ENCODE measurements at places on chromosomes 12 and 14.
A peak's percentile ranks its signal among the peaks of the same experiment; 100 is the strongest.

GRCh38 chr12:72219937-72220336 lies 52.2 kb upstream of the TRHDE start:
- DNase-seq: peak; percentile 16

- peak; percentile 92 for DNase-seq
Observed at GRCh38 chr12:43151441-43151981, 400.5 kb downstream of the ADAMTS20 start.

GRCh38 chr14:97359341-97359740 lies 562.2 kb downstream of the VRK1 start:
- no peak for DNase-seq

DNA sequence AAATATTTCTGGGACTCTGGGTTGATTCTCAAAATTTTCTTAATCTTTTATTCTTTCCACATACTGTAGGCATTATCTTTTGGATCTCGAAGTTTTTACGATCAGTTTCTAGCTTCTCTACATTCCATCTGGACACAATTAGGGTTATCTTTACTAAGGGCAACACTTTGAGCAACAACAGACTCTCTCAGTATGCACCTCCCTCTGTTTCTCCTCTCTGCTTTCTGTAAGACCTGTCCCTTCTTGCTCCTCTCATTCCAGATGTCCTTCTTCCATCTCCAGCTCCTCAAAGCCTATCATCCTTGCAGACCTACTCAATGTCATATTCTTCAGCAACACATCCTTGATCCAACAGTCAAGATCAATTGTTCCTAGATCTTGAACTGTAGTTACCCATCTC lies 457.0 kb downstream of the SLC6A15 start:
- DNase-seq: no peak

DNA sequence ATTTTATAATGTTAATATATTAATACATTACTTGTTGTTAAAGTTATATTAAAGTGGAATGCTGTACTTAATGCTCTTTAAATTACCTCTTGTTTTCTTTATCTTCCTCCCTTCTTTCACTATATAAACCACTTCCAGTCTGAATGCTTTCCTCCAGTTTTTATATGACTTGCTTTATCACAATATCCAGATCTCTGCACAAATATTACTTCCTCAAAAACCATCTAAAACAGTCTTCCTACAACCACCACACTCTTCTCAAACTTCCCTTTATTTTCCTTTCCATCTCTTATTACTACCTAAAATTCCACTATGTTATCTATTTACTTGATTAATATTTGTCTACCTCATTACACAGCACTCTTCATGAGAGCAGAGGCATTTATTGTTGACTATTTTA lies 956.6 kb downstream of the LRFN5 start:
- no peak for DNase-seq

- DNase-seq: no peak
Observed at GRCh38 chr12:109521831-109522230, 44.4 kb downstream of the UBE3B start.

GRCh38 chr12:32074432-32074831 lies 32.2 kb upstream of the BICD1 start:
- DNase-seq: no peak

GRCh38 chr14:56731187-56731586 lies 79.1 kb downstream of the OTX2 start:
- DNase-seq: no peak

GRCh38 chr12:78398750-78399149 lies 465.8 kb upstream of the SYT1 start:
- DNase-seq: no peak

- DNase-seq: no peak
Observed at GRCh38 chr12:106140223-106140986, 1.7 kb upstream of the NUAK1 start.

GRCh38 chr14:102717276-102717675 lies 60.0 kb upstream of the TRAF3 start:
- DNase-seq: peak; percentile 16

- peak; percentile 99 for DNase-seq
Observed at GRCh38 chr12:89733579-89734201, 25.1 kb upstream of the ATP2B1 start.

GRCh38 chr12:65725376-65725775 lies 98.9 kb upstream of the HMGA2 start:
- peak; percentile 64 for DNase-seq

DNA sequence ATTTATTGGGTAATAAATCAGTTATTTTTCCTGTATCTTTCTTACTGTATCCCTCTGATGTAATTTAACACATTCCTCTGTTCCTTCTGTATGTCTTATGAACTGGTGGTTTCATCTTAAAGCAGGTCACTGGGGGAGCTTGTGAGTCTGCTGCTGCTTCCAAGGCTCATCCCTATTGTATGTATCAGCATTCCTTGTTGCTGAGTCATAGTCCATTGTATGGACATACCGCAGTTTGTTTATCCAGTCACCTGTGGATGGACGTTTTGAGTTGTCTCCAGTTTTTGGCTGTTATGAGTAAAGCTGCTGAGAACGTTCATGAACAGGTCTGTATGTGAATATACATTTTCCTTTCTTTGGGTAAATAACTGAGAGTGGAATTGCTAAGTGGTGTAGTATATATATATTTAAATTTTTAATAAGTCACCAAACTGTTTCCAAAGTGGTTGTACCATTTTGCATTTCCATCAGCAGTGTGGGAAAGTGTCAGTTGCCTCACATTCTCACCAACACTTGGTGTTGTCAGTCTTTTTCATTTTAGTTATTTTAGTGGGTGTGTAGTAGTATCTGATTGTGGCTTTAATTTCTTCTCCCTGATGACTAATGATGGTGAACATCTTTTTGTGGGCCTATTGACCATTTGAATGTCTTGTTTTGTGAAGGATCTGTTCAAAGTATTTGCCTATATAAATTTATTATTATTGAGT lies 82.7 kb downstream of the BEGAIN start:
- DNase-seq: peak; percentile 13

DNA sequence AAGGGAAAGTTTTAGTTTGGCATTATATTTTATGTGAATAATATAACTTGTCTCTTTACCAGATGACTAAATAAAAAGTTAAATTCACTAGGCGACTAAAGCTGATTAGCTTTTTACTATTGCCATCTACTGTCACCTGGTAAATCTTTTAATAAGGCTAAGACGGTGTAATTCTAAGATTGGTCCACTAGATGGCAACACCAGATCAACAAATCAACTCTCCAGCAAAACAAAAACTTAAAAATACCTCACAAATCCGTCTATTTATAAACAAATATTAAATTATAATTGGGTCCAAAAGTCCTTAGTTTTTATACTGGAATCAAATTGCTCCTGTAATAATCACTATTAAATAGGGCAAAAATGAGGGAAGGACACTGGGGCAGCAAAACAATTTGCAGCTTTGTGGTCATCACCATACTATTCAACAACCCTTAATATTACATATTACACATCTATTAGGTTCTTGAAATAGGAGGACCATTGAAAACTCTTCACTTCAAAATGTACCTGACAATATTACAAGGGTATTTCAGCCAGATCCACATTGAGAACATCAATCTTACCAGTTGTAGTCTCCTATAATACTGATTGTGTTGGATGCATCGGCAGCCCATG lies 47.9 kb downstream of the GALC start:
- DNase-seq: peak; percentile 45

- DNase-seq: peak; percentile 38
Observed at GRCh38 chr12:44287545-44287944, 451.7 kb downstream of the TMEM117 start.

DNA sequence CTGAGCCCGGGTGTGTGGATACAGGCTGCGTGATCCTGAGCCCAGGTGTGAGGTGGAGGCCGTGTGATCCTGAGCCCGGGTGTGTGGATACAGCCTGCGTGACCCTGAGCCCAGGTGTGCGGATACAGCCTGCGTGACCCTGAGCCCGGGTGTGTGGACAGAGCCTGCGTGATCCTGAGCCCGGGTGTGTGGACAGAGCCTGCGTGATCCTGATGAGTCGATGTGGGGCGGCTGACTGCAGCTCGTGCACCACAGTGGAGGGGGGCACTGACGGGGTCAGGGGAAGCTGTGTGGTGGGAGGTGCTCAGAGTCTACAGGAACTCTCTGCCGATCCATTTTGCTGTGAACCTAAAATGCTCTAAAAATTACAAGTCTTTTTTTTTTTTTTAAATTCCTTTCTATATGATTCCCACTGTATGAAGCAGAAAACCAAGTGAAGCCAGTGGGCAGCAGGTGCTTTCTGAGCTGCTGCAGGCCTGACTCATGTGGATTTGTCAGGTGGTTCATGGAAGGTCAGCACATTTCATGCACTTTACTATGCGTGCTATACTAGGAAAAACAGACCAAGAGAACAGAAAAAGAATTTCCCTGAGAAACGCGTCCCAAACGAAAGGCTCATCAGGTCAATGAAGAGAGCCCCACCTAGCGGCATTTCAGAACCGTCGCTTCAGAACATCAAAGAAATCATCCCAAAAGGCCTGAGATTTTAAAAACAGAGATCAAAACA lies 19.3 kb downstream of the BRF1 start:
- DNase-seq: peak; percentile 67

DNA sequence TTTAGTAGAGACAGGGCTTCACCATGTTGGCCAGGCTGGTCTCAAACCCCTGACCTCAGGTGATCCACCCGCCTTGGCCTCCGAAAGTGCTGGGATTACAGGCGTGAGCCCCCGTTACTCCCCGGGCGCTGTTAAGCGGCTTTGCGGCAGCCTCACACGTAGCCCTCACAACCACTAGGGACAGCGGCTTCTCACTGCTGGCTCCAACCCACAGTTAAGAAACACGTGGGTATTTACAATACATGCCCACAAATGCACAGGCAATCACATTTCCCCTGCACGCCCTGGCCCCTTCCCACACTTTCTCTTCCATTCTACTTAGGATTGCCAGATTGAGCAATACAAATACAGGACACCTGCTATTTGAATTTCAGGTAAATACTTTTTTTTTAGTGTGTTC lies 37.0 kb upstream of the EIF5 start:
- no peak for DNase-seq

DNA sequence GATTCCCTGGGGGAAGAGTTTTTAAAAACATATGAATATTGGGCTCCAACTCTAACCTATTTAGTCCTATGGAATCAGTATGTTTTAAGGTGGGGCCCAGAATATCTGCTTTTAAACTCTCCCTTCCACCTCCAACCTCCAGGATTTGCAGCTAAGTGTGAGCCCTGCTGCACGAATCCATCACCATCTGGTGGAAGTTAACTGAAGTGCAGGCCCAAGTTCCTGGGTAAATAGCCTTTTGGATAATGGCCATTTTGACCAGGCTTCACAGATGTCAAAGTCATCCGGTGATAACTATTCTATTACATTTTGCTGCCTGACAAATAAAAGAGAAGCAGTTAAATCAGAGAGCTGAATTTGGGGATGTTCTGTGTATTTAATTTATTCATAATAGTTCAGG lies 58.1 kb upstream of the RMST start:
- DNase-seq: peak; percentile 3

GRCh38 chr12:91434081-91434480 lies 251.5 kb upstream of the DCN start:
- no peak for DNase-seq

Measured in fibroblast of upper back skin (primary cell).